ENCODE measurements at places on chromosomes 13 and 19.

GRCh38 chr19:35120898-35121297 lies 5.3 kb downstream of the FXYD3 start:
- DNase-seq, result no peak

DNA sequence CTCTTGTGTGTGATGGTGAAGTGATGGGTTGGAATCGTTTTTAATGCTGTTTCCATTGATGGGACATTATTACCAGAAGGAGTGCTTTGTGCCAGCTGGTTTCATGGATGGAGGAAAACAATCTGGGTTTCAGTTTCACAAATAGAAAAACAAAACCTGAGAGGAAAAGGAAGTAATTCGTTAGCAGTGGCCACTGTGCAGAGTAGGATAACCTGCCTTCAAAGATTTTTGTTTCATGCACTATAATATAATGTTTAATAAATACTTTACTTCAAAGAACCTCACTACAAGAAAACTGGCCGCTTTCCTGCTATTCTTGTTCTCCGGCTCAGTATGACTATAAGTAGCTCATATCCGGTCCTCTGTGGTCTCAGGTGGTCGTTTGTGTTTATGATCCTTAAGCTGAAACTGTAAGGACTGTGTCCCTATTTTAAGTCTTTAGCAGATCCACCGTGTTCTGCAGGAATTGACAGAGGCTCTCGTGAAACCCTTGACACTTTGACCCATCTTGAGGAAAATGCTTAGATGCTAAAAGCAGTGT lies 104.7 kb downstream of the GGACT start:
- DNase-seq, result no peak

DNA sequence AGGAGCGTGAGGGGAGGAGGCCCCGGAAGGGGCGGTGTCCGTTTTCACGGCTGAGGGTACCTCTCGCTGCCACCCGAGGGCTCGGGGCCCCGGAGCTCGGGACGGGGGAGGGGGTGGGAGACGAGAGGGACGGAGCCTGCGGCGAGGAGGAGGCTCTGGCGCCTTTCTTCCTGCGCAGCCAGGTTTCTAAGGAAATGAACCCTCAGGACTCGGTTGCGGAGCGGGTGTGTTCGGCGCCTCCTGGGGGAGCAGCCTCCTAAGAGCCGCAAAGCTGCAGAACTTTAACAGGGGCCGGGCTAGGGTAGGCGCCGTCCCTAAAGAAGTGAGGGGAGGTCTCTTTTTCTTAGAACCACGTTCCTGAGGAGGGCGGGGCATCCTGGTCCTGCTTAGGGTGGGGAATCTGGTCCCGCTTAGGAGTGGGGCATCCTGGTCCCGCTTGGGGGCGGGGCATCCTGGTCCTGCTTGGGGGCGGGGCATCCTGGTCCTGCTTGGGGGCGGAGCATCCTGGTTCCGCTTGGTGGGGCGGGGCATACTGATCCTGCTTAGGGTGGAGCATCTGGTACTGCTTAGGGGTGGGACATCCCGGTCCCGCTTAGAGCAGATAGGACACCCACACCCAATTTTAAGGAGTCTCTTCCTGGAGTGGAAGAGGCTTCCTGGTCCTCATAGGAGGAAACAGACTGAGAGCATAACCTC lies 6.2 kb downstream of the SYT5 start:
- DNase-seq, result peak; percentile 90

GRCh38 chr13:73656863-73657262 lies 477.3 kb downstream of the KLF12 start:
- no peak for DNase-seq

DNA sequence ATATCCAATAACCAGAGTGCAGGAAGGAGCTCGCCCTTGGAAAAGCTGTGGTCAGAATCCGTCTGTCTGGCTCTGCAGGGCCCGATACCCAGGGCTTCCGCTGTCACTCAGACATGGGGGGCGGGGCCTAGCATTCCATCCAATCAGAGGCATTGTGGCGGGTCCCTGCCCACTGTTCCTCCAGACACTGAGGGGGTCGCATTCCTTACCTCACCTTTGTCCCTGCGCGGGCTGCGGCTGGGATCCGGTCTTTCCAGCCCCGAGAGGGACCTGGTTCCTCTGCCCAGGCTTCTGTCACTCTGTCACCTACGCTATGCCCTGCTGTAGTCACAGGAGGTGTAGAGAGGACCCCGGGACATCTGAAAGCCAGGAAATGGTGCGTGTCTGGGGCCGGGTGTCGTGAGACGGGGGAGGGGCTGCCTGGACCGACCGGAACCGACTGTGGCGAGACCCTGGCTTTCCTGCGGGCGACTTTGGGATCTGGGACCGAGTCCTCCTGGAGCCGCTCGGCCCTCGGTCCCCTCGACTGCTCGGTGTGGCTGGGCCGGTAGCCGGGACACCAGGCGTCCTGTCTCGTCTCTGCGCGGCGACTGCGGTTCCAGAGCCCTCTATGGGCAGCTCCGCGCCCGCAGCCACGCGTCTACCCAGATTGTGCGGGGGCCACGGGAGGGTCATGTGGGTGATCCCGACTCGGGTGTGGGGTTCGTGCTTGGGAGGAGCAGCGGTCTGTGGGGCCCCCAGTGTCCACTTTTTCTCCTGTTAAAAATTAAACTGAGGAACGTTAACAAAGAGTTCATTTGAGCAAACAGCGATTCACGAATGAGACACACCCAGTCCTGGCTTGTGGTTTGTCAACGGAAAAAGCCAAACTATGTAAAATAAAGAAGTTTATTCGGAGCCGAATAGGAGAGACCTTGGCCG lies at the start of gene ZNF69:
Gene ZNF69, plus strand, starts transcription at position 172 of the 921 bp plus-strand sequence. Its CDS starts 142 bp downstream, at position 314.
- DNase-seq, result peak; percentile 77

DNA sequence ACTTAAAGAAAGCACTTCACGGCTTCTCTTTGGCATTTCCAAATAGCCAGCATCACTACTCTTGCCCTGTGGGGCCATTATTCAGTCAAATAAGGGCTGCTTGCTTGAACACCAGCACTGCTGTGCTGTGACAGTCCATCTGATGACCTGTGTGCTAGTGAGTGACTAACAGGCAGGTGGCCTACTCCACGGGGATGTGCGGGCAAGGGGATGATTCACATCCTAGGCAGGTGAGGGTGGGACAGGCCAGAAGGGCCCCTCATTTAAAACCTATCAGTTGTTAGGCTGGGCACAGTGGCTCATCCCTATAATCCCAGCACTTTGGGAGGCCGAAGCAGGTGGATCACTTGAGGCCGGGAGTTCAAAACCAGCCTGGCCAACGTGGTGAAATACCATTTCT lies 8.2 kb downstream of the CCNE1 start:
- DNase-seq, result no peak

GRCh38 chr19:38455031-38455430 lies 21.5 kb downstream of the RYR1 start:
- peak; percentile 58 for DNase-seq

DNA sequence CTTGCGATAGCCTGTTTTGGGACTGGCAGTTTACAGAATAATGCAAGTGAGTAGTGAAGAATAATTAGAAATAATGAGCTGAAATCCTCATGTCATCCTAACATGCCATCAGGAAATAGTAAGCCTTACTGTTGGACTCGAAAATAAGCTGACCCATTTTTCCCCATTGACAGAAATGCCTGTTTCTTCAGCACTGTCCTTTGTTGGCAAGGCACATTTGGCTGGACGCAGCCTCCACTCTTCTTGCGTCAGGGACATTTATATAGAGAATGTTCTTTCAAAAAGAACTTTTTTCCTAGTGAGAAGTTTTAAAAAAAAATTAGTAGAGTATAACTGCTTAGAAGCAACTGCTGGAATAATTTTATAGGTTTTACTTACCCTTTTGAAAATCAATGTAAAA lies 47.1 kb downstream of the ARHGAP35 start:
- no peak for DNase-seq

- no peak for DNase-seq
Measured at GRCh38 chr13:23175920-23176319, 4.9 kb upstream of the SGCG start.

DNA sequence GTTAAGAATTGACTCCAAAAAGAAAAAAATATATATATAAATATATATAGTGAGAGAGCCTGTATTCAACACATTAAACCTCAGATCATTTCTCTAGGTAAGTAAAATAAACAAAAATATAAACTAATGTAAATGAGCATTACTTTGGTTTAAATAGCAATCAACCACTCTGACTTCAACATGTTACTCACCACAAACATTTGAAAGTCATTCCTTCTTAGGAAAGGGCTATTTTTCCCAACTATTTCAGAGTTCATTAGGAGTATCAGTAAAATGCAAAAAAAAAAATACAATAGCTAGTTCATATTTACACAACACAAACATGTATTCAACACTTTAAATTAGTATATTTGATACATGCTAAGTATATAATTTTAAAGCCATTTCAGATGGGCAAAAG lies 40.5 kb downstream of the KLF12 start:
- no peak for DNase-seq

DNA sequence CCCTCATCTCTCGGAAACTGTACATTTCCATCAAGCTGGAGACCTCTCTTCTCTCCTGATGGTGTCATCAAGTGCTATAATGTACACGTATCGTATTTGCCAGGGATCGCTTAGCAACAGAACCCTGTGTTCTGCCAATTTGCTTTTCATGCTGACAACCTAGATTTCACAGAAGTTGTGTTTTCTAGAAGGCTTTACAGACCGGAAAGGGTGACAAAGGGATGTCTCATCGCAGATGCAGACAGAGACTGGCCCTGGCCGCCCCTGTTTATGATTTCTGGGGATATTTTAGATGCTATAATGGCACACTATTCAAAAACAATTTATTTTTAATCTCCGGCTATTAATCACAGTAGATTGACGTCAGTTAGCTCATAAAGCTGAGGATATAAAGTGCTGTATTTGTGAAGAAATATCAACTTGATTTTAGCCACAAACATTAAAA lies 291.4 kb downstream of the IRS2 start:
- DNase-seq, result no peak

DNA sequence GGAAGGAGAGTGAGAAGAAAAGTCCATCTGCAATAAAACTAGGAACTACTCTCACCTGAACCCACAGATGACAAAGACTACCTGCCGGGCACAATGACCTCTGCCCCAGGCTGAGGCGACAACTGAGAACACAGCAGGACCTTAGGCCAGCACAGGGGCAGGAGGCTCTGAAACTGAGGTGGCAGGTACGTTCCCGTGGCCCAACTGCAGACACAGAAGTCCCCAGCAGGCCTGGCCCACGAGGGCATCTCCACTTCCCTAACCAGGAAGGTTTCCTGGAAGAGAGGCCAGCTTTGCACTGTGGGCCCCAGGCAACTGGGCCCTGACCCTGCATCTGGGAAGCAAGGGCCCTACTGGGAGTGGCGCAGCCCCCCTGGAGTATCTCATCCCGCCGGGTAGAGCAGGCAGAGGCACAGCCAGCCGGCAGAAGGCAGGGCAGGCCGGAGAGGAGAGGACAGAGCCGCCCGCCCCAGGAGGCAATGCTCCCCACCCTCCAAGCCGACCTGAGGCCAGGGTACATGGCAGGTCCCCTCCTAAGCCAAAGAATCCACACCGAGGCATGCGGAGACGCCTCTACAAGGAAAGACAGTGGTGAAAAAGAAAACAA lies 32.7 kb downstream of the STK24 start:
- no peak for DNase-seq

DNA sequence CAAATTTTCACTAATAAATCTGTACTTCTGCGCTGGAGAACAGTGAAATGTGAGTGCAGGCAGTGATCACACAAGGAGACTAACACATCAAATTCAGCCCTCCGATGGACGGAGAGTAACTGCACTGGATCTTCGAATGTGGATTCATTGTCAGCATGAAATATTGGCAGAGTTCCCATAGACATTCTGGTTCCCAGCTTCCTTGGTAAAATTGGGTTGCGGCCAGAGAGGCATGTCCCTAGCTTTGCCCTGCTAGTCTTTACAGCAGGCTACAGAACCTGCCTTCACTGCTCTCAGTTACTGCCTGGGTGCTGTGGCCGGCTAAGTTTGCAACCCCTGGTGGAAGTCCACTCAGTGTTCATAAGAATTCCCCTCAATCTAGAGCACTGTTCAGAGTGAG lies 32.3 kb upstream of the UQCRFS1 start:
- no peak for DNase-seq

DNA sequence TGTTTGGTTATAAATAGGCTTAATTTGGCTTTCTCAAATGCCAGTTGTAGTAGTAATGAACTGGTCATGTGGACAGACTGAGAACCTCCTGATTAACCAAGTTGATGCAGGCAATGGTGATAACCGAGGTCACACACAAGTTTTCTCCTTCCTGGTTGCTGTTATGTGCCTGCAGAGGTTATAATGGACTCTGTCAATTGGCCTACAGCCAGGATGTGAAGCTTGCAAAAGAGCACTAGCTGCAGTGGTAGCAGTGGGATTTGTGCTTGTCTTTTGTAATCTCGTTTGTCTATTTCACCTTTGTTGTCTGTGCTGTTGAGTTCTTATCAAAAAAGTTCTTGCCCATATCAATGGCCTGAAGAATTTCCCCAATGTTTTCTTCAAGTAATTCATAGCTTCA lies 20.6 kb downstream of the OR10H3 start:
- DNase-seq, result no peak

GRCh38 chr19:19209372-19209771 lies 2.4 kb upstream of the NCAN start:
- DNase-seq, result no peak

GRCh38 chr13:39811051-39811450 lies 155.6 kb downstream of the COG6 start:
- DNase-seq, result no peak

DNA sequence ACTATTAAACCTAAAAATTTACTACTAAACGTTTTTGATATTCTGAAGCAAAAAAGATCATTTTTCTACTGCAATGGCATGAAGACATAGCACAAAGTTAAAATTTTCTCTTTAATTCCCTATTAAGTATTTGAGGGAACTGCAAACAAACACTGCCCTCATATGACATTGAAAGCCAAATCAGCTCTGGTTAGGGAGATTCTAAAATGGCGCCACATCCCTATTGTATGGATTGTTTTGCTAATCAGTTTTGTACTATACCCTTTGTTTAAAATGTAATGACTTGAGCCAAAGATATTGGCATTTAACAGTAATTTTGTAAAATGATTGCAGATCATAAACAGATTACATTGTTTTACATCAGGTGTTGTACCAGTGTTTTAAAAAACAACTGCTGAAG lies 65.8 kb downstream of the FLT1 start:
- DNase-seq, result no peak

DNA sequence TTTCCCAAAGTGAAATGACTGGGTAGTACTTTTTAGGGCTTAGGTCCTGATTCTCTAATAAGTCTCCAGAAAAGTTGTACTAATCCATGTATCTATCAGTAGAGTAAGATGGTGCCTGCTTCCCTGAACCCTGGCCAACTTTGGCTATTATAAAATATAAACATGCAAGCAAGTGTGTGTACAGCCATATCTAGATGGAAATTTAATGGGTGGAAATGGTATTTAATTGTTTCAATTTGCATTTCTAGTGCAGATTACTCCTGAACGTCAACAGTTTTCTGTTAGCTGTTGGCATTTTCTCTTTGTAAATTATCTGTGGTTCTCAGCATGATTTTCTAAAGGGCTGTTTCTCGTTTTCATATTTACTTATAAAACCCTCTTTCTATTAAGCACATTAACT lies 187.1 kb upstream of the RNF113B start:
- DNase-seq, result no peak

- DNase-seq, result no peak
Measured at GRCh38 chr19:30046522-30046921, 104.5 kb downstream of the URI1 start.

- no peak for DNase-seq
Measured at GRCh38 chr13:43235028-43235427, 211.6 kb downstream of the DNAJC15 start.

Data from urothelium cell line (cell line).